Suppressor macrophage treated with lipopolysaccharide for 1 hour (primary cell): ENCODE measurements at places on chromosomes 12 and 14.

DNA sequence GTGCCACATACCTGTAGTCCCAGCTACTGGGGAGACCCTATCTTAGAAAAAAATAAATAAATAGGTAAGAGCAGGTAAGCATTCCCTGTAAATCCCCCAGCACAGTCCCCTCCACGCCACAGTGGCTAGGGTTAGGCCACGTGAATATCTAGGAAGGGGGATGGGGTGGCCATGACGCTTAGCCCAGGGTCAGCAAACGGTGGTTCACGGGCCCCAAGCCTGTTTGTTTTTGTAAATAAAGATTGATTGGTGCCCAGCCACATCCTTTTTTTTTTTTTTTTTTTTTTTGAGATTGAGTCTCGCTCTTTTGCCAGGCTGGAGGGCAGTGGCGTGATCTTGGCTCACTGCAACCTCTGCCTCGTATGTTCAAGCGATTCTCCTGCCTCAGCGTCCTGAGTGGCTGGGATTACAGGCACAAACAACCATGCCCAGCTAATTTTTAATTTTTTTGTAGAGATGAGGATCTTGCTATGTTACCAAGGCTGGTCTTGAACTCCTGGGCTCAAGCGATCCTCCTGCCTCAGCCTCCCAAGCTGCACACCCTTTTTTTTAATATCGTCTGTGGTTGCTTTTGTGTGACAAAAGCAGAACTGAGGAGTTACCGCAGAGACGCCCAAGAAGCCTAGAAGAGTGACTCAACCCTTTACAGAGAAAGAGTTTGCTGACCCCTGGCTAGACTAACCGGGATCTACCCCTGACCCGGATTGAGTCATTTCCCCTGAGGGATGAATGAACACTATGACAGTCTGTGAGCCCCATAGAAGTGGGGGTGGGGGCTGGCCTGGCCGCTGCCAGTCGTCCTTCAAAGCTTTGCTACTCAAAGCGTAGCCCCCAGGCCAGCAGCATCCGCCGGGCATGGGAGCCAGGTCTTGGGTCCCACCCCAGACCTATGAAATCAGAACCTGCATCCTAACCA lies 113.7 kb upstream of the NCOR2 start:
- DNase-seq = peak; percentile 94

DNA sequence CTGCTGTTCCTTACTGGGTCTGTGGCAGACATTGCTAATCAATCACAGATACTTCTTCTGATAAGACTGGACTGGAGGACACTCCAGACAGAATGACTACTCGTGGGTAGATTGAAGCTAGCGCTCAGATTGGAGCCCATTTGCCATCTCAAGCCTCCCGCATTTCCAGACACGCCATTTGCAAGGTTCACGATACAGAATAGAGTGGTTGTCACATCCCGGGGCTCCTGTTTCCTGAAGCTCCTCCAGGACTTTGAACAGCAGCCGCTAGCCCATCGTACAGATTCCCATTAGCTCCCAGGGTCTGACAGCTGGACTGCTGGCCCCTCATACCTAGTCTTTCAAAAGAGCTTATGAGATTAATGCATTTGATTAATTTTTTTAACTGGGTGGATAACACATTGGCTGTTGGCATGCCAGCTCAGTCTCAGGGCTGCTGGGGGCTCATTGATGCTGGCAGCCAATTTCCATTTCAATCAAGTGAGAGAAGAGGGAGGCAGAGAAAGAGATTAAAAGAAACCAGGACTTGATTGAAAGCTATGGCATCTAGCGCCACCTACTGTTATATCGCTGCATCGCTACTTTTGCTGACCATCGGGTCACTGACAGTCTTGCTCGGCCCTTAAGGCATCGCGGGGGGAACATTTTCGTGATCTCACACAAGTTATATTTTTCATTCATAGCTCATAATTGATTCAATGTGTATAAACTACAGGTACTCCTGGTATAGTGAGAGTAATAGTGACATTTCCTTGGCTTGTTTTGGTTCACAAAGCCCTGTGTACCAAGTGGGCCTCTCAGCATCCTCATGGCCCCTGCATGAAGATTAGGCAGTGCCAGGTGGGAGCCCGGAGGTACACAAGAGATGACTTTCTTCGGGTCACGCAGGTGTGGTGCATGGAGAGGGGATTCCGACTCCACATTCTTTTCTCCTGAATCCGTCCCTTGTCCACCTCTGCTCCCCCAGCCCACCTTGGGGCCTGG lies 78.6 kb downstream of the CCDC60 start:
- DNase-seq = peak; percentile 66

- peak; percentile 39 for DNase-seq
Observed at GRCh38 chr12:56128670-56129205, 671 bp downstream of the ESYT1 start.

DNA sequence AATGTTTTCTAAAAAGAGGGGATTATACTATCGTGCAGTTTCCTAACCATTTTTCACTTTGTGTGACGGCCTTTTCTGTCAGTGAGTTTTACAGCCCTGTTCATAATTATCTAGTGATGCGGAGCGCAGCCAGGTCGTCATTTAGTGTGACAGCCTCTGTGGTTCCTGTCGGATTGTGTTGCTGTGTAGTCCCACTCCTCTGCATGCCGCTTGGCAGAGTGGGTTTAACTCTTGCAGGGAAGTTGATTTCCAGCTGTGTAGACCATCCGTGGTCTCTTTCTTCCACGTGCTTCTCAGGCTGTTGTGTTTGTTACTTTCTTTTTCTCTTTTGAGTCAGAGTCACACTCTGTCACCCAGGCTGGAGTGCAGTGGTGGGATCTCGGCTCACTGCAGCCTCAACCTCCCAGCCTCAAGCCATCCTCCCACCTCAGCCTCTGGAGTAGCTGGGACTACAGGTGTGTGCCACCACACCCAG lies 8.6 kb downstream of the RAN start:
- DNase-seq = no peak

DNA sequence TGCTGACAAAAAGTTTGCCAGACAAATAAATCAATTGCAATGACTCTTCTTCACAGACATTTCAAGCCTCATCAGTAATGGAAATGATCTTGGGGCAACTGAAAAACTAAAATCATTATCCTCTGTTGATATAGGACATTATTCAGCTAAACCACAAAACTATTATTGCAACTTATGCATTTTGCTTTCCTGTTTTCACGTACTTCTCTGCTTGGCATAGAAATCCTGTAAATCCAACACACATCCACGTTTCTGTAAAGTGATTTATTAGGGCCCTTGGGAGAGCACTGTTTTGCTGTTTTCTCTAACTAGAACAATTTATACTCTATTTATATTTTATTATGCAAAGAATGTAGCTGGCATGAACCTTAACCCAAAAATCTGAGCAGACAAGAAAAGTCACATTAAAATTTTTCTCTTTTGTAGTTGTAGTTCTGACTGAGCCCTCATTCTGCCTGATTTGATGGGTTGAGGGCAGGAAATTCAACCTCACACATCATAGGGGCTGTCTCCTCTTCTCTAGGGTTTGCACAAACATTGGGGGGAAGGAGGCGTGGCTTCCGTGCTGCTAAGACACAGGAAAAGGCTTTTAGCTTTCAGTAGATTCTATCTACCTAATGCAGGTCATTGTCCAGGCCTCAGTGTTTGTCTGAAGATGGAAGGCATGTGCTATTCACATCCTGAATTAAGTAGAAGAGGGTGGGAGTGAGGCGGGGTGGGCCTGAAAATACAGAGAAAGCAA lies 11.5 kb upstream of the NUP107 start:
- DNase-seq = no peak

- no peak for DNase-seq
Observed at GRCh38 chr14:51638071-51638944, 13.4 kb upstream of the FRMD6 start.
